ENCODE measurements at places on chromosomes 4 and X.

DNA sequence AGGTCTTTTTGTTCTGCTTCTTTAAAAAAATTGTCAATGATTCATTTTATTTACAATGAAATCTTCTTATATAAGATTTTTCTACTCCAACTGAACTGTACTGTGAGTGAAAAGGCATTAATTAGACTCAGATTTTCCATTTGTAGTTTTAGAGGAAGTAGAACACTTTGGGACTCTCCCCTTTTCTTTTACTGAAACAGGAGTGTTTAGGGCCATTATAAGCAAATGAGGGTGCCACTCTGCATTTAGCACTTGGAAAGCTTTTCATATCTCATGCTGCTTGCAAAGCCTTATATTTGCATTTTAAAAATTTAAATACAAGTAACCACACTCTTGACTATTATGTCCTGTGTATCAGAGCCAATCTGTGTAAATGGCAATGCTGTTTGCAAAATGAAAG, 584.3 kb downstream of the KLHL13 start:
- no peak for DNase-seq

- no peak for DNase-seq
These were observed 26.2 kb upstream of the PNPLA4 start for GRCh38 chrX:7953446-7953845.

DNA sequence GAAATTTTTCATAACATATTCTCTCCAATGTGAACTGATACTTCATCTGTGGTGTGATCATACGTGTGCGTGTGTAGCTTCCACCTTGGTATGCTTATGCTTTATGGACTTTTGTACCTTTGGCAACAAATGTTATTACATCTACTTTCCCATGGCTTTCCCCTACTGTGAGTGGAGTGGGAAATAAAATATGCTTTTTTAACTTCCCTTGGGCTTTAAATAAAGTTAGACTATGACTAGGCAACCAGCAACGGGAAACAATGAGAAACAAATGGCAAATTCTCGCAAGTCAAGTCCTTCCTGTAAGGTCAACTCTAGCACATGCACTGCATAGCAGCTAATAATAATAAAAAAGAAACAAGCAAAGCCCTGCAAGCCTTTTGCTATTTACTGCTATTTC, 205.0 kb upstream of the PDE5A start:
- DNase-seq = peak; percentile 18

DNA sequence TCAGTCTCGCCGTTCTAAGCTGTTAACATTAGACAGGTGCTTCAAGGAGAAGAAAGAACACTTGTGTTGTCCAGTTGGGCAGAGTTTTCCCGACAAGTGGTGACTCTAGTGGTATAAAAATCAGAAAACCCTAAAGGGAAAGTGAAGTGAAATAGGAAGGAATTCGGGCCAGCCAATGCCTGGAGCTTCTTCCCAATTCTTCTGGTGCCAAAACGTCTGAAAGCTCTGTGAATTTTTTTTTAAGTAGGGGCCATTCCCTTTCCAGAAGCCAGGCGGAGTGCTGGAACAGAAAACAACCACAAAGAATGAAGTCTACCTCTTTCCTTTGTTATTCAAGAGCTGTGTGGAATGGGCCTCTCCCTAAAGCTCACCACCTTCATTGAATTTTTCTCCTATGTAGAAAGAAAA, 43.1 kb upstream of the PPARGC1A start:
- peak; percentile 54 for DNase-seq

DNA sequence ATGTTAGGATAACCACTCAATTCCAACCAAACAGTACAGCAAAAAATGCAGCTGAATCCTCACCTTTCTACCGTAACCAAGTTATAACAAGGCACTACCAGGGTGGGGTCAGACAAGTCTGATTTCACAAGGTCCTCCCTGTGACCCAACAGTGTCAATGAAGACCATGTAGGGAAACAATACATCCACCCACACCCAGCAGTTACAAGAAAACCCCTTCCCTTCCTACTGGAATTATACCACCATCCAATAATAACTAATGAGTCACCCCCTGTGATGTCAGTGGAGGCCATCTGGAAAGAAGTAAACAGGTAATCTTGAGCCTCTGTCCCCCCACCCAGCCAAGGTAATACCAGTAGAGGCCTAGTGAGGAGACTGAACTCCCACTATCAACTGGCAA, 117.6 kb downstream of the FGF16 start:
- peak; percentile 25 for DNase-seq

DNA sequence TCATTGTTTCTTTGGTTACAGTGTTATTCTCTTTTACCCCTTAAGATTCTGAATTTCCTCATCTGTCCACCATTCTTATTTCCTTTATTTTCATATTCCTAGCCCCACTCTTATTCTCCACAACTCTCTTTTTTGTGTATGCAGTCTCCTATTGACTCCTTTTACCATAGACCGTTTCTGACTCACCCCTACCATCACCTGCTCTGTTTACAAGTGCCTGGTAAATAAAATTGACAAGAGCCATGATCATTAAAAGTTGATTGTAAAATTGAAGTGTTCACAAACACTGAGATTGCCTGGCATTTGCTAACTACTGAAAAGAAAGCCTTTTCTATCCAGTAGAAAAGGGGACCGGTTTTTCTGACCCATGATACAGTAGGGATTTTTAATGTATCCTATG, 54.4 kb downstream of the MRPL1 start:
- no peak for DNase-seq

All from fibroblast of mammary gland (primary cell).